Activated naive CD8-positive, alpha-beta T cell treated with anti-CD3 and anti-CD28 coated beads, Interleukin-2, amount 50 U/mL, for 16 hours (primary cell): ENCODE measurements at places on chromosomes 1 and 21.

GRCh38 chr1:58748666-58749065, 35.2 kb downstream of the JUN start:
- DNase-seq = no peak

GRCh38 chr1:12185036-12185917, 18.5 kb downstream of the TNFRSF1B start:
- DNase-seq = no peak

- DNase-seq = no peak
Observed at GRCh38 chr21:40331172-40331571, 463.9 kb downstream of the PCP4 start.

- no peak for DNase-seq
Observed at GRCh38 chr1:36328713-36329112, 5.3 kb upstream of the EVA1B start.

DNA sequence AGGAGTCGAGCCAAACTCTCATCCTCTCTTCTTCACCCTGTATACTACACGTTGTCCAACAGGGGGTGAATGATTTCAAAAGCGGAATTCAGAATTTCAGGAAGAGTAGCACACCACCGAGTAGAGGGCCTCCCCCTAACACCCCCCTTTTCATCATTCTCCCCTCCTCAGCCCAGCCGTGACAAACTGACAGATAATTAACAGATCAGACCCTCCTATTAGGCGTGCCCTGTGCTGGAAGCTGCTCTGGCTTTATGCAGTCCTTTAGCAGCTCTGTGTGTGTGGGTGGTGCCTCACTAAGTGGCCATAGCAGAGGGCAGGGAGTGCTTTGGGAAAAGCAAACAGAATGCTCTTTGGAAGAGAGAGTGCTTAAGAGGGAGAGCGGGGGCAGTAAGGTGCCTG, 44.3 kb downstream of the PEX14 start:
- DNase-seq = no peak

- no peak for DNase-seq
Observed at GRCh38 chr1:85611425-85611824, 30.9 kb downstream of the CCN1 start.

GRCh38 chr1:211490038-211490678, 1.8 kb downstream of the RD3 start:
- no peak for DNase-seq

DNA sequence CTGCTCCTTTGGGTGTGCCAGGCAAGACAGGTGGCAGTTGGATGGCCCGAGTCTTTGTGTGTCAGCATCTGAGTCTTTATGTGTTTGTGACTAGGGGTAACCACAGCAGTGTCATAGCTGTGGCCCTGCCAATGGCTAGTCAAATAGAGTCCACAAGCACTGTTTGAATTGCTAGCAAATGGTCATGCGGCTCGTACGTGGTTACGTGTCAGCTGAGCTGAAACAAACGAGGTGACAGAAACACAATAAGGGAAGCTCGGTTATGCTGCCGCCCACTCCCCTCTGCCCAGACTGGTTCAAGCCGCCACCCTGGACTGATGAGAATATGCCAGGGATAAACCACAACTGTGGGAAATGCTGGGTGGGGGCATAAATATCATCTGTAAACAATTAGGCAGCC, 174.3 kb upstream of the LMO4 start:
- DNase-seq = no peak

GRCh38 chr1:28035420-28035819, 53.0 kb downstream of the EYA3 start:
- no peak for DNase-seq

- no peak for DNase-seq
Observed at GRCh38 chr1:15191770-15192169, 38.2 kb downstream of the TMEM51 start.

- DNase-seq = no peak
Observed at GRCh38 chr1:107247679-107248078, 106.8 kb downstream of the NTNG1 start.
